Osteoblast (primary cell): ENCODE measurements at places on chromosomes 5 and 9.

GRCh38 chr5:42791151-42791550 lies 20.5 kb downstream of the SELENOP start:
- no peak for DNase-seq

DNA sequence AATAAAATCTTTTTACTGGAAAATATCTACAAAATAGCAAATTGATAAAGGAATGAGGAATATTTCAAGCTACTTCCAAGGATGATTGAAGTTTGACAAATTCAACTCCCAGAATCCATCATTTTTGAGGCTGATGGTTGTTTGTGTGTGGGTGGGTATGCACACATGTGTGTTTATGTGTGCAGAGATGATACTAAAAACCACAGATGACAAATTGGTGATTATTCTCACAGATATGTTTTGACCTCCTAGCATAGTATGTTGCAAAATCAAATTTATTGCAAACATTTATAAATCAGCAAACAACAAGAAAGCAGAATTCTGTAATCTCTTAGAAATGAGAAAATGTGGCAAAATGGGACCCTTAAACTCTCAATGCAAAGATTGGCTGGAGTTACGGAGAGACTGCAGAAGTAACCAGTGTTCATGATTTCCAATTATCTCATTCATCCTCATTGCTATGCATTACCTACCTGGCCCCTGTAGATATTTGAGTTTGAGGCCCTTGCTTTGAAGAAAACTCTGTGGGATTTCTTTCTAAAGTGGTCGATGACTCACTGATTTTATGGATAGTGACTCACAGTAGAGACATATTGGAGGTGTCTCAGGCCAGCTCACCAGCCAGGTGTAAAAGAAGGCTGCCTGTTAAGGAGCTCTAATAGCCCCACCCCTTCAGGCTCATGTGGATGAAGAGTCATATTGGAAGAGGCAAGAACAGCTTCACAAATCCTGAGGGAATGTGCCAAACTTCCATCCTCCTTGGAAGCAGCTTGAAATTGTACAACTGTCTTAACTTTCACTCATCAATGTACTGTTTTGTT lies 44.6 kb upstream of the TMC1 start:
- peak; percentile 56 for DNase-seq

GRCh38 chr5:82147860-82148573 lies 130.1 kb downstream of the RPS23 start:
- DNase-seq = no peak

DNA sequence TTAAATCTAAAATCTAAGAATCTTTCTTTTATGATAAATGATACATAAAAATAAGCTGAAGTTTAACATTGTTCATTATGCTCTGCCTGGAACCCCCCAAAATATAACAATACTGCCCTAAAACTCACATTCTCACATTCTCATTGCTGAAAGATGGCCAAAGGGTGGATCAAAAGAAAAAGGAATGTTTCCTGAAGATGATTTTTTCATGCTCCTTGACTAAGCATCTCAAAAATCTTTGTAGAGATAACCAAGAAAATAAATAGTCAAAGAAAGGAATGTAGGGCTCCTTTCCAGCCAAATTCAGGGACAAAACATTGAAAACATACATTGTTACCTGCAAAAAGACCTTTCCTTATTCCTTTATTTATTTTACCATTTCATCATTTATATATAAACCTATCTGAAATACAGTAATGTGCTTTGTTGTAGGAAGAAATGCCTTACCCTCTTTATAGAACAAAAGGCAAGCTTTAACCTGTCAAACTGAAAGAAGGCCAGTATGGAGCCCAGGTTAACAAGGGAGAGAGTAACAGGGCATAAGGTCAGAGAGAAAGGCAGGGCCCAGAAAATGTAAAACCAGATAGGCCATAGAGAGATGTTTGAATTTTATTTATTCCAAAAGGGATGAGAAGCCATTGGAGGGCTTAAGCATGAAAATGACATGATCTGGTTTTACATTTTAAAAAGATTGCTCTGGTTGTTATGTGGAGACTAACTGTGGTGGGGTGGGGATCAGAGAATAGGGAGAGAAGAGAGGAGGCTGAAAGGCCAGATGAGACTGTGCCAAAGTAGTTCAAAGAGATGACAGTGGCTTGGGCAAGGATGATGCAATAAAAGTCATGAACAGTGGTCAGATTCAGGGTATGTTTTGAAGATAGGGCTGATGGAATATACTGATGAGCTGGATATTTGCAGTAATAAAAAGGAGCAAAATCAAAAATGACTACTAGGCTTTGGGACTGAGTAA lies 37.3 kb upstream of the CDK5RAP2 start:
- peak; percentile 61 for DNase-seq
